Stimulated activated CD8-positive, alpha-beta memory T cell treated with anti-CD3 and anti-CD28 coated beads, Interleukin-15, amount 100 ng/mL, for 24 hours (primary cell): ENCODE measurements at places on chromosomes 1 and 21.

DNA sequence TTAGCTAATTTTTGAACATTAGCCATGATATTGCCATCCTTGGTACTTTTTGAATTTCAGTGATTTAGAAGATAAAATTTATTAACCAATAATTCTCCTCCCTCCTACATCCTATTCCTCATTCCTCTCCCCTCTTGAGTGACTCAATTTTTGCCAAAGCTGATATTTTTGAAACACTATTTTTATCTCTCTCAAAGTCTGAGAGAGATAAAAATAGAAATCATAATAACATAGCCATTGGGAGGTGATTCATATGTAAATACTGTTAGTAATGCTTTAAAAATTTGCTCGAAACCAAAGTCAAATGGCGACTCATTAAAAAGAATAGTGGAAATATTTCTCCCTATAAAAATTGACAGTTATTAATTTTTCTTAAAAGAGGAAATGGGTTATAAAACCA is 97.4 kb downstream of the PATJ start:
- no peak for DNase-seq

DNA sequence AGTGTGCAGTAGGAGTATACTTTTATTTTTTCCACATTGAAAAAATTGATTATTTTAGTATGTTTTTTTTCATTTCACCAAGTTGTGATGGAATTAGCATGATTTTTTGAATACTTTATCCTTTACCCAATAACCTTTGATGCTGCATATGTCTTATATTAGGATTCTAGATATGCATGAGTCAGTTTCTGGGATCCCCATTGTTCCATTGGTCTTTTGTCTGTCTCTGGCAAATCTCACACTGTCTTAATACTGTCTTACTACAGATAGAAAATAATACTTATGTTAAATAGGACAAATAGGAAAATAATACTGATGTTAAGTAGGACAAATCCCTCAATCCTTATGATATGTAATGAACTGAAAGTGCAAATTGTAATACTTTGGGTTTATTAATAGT is 54.3 kb upstream of the ASB17 start:
- no peak for DNase-seq

GRCh38 chr1:65606426-65606825 is 186.0 kb downstream of the LEPR start:
- DNase-seq: no peak

DNA sequence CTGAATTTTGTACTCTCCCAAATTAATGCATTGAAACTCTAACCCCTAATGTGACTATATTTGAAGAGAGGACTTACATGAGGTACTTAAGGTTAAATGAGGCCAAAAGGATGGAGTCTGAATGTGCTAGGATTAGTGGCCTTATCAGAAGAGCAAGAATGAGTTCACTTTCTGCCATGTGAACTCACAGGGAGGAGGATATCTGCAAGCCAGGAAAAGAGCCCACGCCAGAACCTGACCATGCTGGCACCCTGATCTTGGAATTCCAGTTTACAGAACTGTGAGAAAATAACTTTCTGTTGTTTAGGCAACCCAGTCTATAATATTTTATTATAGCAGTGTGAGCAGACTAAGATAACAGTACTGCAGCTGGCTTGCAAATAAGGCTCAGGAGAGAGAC is 12.2 kb upstream of the FASLG start:
- no peak for DNase-seq

GRCh38 chr1:153968408-153968807 is 706 bp downstream of the CREB3L4 start:
- DNase-seq: no peak

GRCh38 chr21:46569081-46569480 is 35.8 kb downstream of the S100B start:
- DNase-seq: no peak

GRCh38 chr1:107927820-107928219 is 37.2 kb downstream of the VAV3 start:
- DNase-seq: no peak

- DNase-seq: no peak
These were observed 160.2 kb downstream of the VAV3 start for GRCh38 chr1:107804741-107805140.
